ENCODE measurements at places on chromosomes 12 and 14. TPM values are rescaled to one million over a fixed set of nuclear protein-coding genes. Genes with fewer than 3 reads are reported as not detected.

GRCh38 chr14:75339059-75339458 is 60.4 kb downstream of the FOS start:
- peak; percentile 82 for DNase-seq

DNA sequence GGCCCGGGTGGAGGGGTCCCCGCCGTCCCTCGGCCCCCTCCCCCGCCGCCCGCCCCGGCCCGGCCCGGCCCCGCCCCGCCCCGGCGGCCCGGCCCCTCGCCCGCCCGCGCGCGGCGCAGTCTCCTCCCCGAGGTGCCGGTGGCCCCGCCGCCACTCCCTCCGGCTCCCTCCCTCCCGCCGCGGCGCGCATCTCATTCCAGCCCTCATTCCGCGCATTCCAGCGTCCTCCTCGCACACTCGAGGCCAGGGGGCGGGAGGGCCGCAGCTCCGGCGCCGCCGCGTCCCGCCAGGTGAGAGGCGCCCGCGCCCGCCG is at the start of gene TEAD4:
TEAD4 (plus strand) TSS at position 206 of the 313 bp plus-strand sequence.
- DNase-seq, result peak; percentile 66

DNA sequence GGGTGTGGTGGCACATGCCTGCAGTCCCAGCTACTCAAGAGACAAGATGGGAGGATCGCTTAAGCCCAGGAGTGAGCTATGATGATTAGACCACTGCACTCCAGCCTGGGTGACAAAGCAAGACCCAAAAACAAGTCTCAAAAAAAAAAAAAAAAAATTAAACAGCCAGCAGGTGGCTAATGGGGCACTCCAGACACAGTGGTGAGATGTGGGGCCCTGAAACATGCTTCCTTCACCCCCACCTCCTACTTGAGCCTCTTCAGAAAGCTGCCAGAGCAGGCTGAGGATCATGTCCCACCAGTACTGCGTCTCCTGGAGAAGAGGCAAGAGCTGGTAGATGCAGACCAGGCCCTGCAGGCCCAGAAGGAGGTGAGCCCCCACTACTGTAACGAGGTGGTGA is 2.1 kb downstream of the CFAP73 start:
- DNase-seq, result no peak

- DNase-seq, result no peak
Observed at GRCh38 chr12:122486805-122487426, 13.8 kb downstream of the ZCCHC8 start.

- DNase-seq, result peak; percentile 59
Observed at GRCh38 chr14:22375321-22375930, 213.6 kb downstream of the DAD1 start.

DNA sequence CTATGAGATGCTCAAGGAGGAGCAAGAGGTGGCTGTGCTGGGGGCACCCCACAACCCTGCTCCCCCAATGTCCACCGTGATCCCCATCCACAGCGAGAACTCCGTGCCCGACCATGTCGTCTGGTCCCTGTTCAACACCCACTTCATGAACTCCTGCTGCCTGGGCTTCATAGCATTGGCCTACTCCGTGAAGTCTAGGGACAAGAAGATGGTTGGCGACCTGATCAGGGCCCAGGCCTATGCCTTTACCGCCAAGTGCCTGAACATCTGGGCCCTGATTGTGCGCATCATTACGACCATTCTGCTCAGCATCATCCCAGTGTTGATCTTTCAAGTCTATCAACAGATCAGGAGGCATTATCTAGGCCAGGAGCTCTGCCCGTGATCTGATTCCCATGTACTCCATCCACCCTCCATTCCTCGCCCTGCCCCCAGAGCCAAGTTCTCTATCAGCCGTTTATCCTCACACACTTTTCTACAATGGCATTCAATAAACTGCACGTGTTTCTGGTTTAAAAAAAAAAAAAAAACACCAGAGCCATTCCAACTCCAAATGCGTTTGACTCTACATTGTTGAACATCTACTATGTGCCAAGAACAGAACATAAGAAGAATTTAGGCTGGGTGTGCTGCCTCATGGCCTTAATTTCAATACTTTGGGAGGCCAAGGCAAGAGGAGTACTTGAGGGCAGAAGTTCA is 17.5 kb downstream of the ATXN2 start:
- DNase-seq, result no peak

DNA sequence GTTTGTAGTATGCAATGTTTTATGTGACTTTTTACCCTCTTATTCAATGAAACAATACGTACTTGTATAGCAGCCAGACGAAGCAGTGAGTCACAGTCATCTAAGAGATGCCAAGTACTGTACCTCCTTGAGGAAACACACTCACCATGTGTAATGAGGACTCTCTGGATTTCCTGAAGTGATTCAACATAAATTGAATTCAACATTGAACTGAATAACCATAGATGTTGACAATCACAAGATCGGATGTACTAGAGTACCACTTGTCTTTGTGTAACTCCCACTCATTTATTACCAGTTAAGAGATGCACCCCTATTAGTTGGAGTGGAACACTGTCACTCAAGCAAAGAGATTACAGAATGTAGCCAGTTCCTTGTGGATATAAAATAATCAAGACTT is 175.2 kb upstream of the HMGA2 start:
- DNase-seq, result peak; percentile 89

- no peak for DNase-seq
Observed at GRCh38 chr12:30016540-30017055, 232.9 kb upstream of the TMTC1 start.

- no peak for DNase-seq
Observed at GRCh38 chr12:106137530-106138356, 1.0 kb downstream of the NUAK1 start.

DNA sequence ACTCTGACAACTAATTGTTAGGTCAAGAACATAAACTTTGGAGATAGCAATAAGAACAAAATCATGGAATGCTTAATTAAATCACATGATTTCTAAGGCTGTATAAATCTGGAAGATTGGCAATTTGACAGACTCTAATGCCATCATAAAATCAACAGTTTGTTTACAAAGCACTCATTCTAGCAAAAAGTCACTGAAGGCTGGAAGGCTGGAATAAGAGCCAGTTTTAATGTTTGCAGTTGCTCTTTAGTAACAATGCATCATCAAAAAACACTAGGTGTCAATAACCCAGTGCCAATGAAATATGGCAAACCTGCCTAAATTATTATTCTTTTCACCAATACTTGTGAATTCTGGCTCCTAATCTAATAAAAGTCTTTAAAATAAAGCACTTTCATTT is 65.0 kb downstream of the NUMB start:
- DNase-seq, result no peak

DNA sequence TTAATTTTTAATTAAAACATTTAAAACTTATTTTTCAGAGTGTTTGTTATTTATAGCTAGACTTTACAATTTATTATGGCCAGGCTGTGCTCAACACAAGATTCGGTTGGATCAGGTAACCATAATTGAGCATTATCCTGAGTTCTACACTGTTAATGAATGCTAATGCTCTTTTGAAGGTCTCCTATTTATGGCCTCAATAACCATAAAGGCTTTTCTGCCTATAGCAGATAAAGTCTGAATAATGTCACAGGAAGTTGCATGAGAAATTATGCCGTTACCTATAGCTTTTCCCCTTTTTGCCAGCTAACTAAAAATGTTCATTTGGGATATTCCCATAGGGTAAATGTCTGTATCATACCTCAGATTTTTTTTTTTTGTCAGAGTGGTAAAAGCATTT is 269.4 kb upstream of the E2F7 start:
- no peak for DNase-seq

GRCh38 chr12:12616512-12617310 is 5.0 kb downstream of the CREBL2 start:
- DNase-seq, result no peak

DNA sequence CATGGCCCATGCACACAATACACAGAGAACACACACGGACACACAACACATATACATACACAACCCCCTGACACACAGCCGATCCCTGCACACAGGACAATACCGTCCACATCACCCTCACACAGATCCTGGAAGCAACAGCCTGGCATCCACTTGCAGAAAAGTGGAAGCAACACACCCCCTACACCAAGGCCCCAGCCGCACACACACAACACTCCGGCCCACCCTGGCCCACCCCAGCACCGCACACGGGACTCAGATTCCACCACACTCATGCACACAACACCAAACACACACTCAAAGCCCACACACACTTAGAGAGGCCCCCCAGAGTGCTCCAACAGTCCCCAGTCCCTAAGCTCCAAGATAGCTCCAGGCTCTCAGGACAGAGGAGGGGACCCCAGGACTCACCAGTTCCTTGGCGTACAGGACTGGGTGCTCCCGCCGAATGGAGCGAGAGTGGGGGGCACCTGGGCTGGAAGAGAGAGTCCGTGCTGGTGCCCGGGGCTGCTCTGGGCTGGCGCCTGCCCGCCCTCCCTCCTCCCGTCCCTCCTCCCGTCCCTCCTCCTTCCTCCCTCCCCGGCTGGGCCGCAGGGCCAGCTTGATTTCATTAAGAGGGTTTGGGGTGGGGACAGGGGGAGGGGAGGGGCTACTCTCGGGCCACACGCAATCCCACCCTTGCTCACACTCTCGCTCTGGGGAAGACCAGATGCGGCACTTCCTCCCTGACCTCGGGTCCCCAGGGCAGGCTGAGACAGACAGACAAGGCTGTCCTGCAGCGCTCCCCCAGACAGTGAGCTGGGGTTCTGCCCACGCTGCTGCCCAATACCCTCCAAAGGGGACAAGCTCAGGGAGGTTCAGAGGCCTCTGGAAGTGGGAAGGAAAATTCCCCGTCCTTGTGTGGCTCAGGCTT is at the start of gene TMEM119:
TMEM119 (minus strand) TSS at position 526 of the 913 bp plus-strand sequence. CDS start 5,701 bp downstream, outside the sequence.
- DNase-seq, result peak; percentile 85

DNA sequence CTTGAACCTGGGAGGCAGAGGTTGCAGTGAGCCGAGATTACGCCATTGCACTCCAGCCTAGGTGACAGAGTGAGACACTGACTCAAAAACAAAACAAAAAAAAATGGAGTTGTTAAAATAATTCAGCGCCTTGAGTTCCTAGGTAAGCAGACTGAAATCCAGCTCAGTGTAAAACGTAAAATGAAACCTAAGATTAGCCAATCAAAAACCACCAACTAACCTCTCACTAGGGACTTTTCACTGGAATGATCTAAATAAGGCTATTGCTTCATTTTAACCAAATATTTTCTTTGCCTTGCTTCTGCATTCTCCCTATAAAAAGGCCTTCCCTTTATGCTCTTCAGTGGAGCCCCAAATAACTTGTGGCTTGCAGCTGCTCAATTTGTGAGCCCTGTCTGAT is 91.6 kb upstream of the HIF1A start:
- peak; percentile 62 for DNase-seq

DNA sequence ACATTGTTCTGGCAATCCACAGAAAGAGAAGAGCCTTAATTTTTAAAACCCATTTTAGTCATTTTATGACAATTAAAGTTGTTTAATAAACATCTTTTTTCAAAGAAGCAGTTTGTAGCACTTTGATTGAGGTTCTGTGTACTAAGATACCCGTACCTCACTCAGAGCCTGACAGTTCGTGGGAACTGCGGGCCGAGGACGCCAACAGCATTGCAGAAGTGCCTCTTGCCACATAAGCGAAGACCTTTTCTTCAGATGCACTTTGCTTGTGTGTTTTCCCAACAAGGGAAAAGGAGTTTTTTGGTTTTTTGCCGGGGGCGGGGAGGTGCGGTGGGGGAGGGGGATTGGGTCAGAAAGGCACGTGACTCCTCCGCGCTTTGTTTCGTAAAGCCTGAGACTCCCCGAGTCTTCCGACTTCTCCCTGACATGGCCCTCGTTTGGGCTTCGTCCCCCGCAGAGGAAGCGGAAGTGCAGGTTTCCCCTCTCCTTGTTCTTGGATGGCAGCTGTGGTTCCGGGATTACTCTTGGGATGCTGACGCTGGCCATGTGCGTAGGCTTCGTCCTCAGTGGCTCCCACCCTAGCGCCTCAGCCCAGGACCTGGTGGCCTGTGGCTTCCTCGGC is 70.8 kb downstream of the WDR20 start:
- no peak for DNase-seq

DNA sequence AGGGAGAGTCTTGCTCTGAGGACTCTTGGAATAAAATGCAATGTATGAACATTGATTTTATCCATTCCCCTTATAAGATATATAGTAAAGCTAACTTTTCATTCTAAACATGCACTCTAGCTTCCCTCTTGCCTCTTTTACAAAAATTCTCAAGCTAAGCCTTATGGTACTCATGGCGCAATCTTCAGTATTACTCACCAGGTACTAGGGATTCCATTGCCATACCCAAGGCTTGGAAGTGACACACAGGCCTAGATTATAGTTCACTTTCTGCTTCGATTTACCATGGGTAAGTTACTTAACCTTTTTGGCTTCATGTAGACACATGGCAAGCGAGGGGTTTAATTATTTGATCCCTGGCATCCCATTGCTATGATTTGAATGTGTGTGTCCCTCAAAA is 331.5 kb downstream of the LRIG3 start:
- DNase-seq, result no peak

DNA sequence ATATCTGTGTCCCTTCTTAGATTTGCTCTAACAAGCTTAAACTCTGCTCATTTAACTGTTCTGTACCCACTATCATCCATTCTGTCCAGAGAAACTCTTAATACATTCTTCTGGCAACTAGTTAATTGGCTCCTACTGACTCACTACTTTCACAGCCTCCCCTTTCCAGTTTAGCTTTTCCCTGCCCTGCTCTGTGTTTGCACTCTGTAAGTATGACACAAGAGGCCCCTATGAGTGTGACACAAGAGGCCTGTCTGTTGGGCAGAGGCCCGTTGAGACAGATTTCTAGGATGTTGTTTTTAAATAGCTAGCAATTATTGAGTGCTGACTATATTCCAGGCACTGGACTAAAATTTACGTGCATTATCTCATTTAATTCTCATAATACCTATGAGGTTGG is 246.0 kb upstream of the DAAM1 start:
- peak; percentile 46 for DNase-seq

- DNase-seq, result no peak
Observed at GRCh38 chr12:13496111-13496510, 299.6 kb downstream of the EMP1 start.

DNA sequence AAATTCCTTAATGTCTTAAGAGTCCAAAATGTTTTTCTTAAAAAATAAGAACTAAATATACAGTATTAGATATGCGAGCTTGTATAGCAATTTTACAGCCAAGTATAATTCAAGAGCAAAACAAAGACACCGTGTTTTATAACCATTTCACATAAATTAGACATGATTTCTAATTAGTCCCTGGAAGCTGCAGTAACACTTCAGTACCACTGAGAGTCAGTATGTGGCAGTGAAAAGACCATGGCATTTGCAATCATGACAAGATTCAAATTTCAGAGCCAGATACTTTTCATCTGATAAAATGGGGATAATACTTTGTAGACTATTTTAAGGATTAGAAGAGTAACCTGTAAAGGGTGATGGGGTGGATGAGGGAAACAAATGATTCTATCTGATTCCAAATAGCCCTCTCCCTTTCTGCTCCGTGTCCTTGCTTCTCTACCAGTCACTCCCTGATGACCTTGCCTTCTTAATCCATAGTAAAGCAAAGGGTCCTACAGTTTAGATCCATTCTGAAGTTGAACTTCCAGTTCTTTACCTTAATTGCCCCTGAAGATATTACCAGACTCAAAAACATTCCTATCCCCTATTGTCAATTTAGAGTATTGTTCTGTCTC is 145.4 kb upstream of the ABCD2 start:
- peak; percentile 52 for DNase-seq

CCDC198 gene
- total RNA-seq, result not detected

OTX2 gene
- total RNA-seq, result not detected

ERG28 gene
- total RNA-seq, result 10.0 TPM

RIN3 gene
- 7.3 TPM for total RNA-seq

PMCH gene
- total RNA-seq, result not detected

ABCD2 gene
- total RNA-seq, result 0.32 TPM

All from fibroblast of villous mesenchyme (primary cell).